Renal cortex interstitium (tissue), 15 donors: ENCODE measurements at places on chromosomes 12 and 14.

- DNase-seq, result no peak
Measured at GRCh38 chr14:71597287-71597920, 334.8 kb upstream of the RGS6 start.

DNA sequence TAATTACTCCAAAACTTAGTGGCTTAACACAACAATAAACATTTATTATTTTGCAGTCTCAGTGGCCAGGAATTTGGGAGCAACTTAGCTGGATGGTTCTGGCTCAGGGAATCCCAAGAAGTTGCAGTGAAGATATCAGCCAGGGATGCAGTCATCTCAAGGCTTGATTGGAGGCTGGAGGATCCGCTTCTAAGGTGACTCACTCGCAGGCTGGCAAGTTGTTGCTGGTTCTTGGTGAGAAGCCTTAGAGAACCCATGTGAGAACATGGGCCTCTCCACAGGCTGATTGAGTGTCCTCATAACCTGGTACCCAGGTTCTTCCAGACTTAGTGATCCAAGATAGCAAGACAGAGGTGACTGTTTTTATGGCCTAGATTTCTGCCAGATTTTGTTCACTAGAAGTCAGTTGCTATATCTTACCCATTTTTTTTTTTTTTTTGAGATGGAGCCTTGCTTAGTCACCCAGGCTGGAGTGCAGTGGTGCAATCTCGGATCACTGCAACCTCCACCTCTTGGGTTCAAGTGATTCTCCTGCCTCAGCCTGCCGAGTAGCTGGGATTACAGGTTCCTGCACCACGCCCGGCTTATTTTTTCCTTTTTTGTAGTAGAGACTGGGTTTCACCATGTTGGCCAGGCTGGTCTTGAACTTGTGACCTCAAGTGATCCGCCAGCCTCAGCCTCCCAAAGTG lies 32.5 kb downstream of the BRMS1L start:
- DNase-seq, result no peak

DNA sequence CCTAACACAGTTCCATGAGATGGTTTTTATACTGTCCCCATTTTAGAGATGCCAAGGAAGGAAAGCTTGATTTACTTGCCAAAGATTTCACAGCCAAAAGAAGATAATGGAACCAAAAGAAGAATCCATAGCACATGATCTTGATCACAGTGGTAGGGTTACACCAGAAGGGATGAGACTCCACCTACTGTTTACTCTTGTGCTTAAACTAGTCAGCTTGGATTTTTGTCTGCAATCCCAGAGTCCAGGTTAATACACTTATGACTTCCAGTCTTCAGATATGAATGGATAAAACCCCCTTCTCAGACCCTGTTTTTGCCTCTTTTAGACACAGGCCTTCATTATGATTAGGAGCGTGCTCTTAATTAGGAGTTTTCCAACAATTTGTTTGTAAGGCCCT lies 454.2 kb downstream of the AEBP2 start:
- no peak for DNase-seq

- DNase-seq, result no peak
Measured at GRCh38 chr12:132433641-132434395, 56.1 kb upstream of the FBRSL1 start.

DNA sequence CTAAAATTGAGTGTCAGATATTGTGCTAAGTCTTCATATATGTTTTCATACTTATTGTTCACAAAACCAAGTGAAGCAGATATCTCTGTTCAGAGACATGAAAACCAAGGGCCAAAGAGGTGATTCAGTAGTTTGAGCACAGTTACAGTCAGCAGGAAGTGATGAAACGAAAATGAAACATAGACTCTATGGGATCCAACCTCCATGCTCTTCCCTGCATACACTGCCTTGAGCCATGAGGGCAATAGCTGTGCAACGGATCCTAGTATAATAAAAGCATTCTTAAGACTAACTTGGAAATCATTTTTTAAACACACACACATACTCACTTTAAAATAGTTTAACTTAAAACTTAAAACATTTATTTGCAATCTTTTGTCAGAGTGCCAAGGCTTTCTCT lies 27.9 kb downstream of the ESR2 start:
- DNase-seq, result no peak

GRCh38 chr14:75429562-75429961 lies 1.7 kb downstream of the JDP2 start:
- no peak for DNase-seq

DNA sequence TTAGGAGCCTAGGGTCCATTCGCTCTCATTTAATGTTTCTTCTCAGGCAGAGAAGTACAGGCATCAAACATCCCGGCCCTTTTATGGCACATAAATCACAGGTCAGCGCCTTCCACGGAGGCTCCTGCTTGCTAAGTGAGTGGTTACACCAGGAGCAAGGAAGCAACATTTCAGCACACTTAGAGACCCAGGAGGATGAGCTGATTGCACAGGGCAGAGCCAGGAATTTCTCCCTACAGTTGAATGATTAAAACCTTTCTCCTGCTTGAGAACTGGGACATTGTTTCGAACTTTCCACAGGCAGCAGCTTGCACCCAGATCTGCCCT lies 233.4 kb downstream of the SPTSSA start:
- DNase-seq, result no peak

GRCh38 chr12:19165451-19165850 lies 35.9 kb downstream of the PLEKHA5 start:
- no peak for DNase-seq

DNA sequence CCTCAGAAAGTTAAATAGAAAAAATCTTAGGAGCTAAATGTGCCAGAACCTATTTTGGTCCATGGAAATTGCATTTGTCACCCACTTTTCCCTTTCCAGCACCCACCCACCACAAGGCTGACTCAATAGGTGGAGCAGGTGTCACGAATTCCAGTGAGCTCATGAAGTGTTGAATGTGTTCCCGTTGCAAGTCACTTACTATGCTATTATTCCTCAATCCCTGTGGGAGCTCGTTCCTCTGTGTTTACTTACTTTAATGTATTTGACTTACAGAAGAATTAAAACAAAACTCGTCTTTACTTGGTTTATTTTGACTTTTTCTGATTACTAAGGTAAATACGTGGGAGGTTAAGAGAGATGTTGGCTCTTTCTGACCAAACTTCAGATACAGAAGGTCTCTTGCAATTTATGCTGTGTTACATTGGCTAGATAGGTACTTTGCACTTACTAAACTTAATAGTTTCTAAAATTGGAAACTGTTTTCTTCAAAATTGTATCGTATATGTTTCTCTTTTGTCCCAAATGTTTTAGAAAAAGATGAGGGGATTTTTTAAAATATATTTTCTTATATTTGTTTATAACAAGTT lies 269.4 kb upstream of the NOVA1 start:
- no peak for DNase-seq

DNA sequence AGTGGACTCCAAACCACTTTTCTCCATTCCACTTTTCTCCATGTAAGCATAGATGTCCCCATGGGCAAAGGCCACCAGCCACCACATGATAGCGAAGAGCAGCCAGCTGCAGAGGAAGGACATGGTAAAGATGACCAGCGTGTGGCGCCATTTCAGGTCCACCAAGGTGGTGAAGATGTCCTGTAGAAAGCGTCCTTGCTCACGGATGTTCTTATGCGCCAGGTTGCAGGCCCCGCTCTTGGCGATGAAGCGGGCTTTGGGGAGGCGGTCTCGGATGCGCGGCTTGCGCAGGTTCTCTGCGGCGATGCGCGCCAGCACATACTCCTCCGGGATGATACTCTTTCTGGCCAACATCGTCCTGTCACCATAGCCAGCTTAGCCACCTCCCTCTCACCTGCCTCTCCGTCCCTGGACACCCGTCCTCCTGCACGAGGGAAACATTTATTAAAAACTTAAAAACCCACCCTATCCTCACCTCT lies 1.2 kb downstream of the KCNJ8 start:
- DNase-seq, result no peak

GRCh38 chr12:89047856-89048418 lies 304.4 kb downstream of the DUSP6 start:
- DNase-seq, result no peak

DNA sequence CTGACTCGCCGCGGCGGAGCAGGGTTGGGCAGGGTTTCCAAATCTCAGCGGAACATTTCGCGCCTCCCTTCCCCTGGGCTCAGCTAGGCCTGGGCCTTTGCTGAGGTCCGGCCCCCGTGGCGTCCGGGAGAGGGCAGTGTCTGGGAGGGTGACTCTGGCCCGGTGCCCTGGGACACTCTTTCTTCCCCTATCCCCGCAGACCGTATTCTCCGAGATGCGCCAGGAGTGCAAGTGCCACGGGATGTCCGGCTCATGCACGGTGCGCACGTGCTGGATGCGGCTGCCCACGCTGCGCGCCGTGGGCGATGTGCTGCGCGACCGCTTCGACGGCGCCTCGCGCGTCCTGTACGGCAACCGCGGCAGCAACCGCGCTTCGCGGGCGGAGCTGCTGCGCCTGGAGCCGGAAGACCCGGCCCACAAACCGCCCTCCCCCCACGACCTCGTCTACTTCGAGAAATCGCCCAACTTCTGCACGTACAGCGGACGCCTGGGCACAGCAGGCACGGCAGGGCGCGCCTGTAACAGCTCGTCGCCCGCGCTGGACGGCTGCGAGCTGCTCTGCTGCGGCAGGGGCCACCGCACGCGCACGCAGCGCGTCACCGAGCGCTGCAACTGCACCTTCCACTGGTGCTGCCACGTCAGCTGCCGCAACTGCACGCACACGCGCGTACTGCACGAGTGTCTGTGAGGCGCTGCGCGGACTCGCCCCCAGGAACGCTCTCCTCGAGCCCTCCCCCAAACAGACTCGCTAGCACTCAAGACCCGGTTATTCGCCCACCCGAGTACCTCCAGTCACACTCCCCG lies 3.0 kb downstream of the WNT1 start:
- no peak for DNase-seq

- no peak for DNase-seq
Measured at GRCh38 chr14:101058571-101058970, 155.0 kb upstream of the RTL1 start.

- peak; percentile 9 for DNase-seq
Measured at GRCh38 chr14:65173973-65174693, 71.8 kb upstream of the MAX start.

DNA sequence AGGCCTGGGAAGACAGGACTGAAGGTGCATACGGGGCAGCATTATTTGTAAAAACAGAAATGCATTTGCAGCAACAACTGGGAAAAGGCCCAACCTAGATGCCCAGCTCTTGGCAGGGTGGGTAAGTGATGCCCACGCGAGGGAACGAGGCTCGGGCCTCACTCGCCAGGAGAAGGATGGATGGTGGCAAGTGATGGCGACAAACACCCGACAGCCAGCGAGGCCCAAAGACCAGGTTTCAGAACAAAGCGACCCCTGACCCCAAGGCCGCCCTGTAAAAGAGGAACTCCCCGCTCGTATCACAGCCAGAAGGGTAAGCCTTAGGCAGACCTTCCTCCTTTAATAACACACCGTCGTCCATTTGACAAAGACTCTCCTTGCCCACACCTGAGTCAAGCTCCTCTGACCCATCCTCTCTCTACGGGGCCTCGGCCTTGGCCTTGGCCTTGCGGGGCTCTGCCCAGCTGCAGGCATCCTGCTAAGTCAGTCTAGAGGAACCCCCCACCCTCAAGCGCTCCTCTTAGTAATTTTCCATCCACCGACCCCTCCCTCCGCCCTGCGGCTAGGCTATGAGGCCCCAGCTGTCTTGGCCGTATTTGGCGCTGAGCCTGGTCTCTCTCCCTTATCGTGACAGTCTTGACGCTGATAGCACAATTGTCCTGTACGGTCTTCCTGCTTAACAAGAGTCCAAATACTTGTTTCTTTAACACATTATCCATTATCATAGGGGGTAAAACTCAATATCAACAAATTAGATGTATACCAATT lies 80.2 kb downstream of the NCOR2 start:
- DNase-seq, result no peak

- no peak for DNase-seq
Measured at GRCh38 chr12:56300644-56301464, 724 bp upstream of the CS start.

DNA sequence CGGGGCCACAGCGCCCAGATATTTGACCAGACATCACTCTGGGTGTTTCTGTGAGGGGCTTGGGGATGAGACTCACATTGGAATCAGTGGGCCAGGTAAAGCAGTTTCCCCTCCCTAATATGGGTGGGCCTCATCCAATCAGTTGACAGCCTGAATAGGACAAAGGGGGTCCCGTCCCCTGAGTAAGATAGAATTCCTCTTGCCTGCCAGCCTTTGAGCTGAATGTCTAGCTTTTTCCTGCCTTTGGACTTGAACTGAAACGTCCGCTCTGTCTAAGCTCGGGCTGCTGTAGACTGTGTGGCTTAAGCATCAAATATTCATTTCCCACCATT lies 88.8 kb upstream of the DIO3 start:
- no peak for DNase-seq

DNA sequence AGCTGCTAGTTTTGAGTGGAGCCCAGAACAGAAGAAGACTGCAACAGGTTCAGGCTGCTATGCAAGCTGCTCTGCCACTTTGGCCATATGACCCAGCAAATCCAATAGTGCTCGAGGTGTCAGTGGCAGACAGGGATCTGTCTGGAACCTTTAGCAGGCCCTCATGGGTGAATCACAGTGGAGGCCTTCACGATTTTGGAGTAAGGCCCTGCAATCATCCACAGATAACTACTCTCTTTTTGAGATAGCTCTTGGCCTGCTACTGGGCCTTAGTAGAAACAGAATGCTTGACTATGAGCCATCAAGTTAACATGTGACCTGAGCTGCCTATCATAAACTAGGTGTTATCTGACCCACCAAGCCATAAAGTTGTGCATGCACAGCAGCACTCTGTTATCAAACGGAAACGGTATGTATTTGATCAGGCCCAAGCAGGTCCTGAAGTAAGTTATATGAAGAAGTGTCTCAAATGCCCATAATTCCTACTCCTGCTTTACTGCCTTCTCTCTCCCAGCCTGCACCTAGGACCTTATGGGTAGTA lies 116.9 kb upstream of the CCDC196 start:
- no peak for DNase-seq
